Stimulated activated CD8-positive, alpha-beta memory T cell treated with anti-CD3 and anti-CD28 coated beads, Interleukin-2, amount 100 ng/mL, for 48 hours (primary cell): ENCODE measurements at places on chromosomes 6 and 20.

DNA sequence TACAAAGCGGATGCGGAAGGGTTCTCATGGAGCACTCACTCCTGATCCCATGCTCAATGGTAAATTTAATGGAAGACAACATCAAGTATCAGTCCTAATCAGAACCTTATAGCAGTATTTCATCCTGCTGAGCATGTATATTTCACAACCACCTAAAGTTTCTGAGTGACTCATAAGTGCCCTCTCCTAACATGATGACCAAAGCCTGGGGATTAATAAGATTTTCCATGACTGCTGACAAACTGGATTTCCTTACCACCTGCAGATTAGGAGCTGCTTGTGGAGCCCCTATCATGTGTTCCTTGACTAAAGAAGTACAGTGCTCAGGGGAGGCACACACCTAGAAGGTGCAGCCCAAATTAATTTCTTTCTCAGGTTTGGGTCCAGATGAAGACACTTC is 112.8 kb downstream of the INSM1 start:
- DNase-seq = no peak

GRCh38 chr6:27545271-27546046 is 72.6 kb upstream of the ZNF184 start:
- DNase-seq = peak; percentile 55

GRCh38 chr6:35731414-35731735 is 5.5 kb upstream of the ARMC12 start:
- peak; percentile 96 for DNase-seq

DNA sequence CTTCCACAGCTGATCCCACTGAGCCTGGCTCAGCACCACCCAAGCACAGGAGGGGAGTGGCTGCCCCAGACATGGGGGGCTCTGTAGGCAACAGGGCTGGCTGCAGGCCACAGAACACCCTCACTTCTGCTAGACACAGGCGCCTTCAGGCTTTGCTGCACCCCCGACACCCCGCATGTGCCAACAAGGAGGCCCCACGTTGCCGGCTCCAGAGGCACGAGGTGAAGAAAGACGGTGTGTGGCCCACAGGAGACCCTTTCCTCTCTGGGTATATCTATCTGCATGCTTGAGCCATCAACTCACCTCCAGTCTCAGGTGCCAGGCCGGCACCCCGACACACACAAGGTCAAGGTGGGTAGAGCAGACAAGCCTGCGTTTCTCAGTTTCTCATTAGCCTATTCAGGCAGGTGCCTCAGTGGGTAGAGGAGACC is 158.3 kb downstream of the DLL1 start:
- no peak for DNase-seq

DNA sequence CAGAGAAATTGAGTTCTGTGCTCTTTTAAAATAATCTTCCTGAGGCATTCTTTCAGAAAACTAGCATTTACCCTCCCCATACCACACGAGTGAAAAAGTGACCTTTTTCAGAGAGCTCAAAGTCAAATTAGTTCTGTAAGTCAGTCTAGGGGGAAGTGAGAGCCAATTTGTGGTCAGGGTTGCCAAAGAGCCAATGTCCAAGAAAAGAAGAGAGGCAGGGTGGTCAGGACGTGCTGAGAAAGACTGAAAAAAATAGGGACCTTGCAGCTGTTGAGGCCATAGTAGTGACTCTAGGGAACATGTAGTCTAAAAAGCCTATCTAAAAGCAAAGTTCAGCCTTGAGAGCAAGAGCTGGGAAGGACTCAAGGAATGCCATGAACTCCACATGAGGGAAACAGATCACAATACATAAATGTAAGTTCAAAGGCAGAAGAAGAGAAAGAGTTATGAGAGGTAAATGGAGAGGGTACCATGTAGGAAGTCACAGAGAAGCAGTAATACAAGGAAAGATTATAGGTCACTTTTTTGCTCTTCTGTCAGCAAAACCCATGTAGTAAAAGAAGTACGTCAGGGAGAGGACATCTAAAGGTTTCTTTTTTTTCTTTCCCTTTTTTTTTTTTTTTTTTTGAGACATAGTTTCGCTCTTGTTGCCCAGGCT is 565.1 kb upstream of the FLRT3 start:
- DNase-seq = no peak

DNA sequence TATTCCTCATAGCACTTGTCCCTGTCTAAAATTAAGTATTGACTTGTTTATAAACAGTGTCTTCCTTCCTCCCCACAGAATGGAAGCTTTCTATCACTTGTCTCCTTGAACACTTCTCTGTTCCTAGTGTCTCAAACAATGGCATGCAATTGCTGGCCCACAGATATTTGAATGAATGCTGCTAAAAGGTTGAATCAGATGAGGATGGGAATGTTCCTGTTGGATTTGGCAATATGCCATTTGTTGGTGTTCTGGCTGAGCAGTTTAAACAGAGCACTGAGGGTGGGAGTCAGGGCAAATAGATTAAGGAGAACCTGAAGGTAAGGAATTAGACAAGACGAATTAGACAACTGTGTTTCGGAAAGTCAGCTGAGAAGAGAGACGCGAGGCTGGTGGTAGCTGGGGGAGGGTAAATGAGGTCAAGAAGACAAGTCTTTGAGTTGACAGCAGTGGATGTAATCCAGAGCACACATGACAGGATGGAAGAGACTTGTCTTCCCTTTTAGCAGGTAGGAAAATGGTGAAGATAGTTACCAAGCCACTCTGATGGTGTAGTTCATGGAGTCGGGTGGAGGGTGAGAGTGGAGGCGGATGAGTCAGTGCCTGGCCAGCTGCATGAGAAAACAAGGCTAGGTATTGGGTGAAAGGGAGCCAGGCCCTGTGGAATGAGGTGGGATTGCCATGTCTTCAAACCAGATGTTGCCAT is 58.3 kb upstream of the GNRH2 start:
- DNase-seq = peak; percentile 36

GRCh38 chr20:38073307-38074071 is 39.9 kb downstream of the RPRD1B start:
- no peak for DNase-seq
